Stimulated activated CD4-positive, alpha-beta T cell treated with anti-CD3 and anti-CD28 coated beads, Interleukin-1b, Interleukin-23, amount 100 ng/mL, for 4 hours (primary cell): ENCODE measurements at places on chromosomes 2 and 18.

- no peak for DNase-seq
These were observed 99.6 kb downstream of the ZAP70 start for GRCh38 chr2:97812931-97813330.

DNA sequence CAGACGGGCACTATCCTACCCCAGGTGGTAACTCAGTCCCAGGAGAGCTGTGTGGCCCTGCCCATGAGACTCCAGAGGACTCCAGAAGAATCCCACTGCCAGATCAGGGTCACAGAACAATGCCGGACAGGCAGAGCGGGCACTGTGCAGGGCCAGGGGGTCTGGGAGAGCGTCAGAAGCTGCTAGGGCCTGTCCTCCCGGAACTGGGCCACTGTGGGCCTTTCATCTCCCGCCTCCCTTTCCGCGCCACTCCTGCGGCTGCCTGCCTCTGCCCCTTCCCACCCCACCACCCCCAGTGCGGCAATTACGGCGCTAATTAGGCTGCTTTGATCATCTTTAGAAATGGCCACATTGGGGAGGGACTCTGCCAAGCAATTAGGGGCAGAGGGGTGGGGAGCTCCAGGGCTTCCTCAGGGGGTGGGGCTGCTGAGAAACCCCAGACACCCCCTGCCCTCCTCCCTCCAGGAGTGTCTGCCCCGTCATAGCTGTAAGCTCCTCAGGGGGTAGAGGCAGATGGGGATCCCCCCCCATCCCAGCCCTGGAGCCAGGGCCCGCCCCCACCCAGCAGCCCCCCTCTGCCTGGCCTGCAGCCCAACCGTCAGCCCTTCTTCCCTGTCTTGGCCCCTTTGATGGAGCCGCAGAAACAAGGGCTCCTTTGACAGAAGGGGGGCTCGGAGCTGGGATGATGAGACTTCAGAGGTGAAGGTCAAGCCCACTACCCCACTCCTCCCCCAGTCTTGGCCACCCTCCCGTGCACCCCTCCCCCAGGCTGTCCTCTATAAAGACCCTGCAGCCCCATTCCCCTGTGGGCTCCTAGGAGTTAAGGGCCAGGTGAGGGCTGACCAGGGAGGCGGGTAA, at the start of gene PRSS56:
TSS of gene PRSS56 (plus strand) at position 808 of the 858 bp plus-strand sequence. CDS start 211 bp downstream, outside the sequence.
- DNase-seq = no peak

DNA sequence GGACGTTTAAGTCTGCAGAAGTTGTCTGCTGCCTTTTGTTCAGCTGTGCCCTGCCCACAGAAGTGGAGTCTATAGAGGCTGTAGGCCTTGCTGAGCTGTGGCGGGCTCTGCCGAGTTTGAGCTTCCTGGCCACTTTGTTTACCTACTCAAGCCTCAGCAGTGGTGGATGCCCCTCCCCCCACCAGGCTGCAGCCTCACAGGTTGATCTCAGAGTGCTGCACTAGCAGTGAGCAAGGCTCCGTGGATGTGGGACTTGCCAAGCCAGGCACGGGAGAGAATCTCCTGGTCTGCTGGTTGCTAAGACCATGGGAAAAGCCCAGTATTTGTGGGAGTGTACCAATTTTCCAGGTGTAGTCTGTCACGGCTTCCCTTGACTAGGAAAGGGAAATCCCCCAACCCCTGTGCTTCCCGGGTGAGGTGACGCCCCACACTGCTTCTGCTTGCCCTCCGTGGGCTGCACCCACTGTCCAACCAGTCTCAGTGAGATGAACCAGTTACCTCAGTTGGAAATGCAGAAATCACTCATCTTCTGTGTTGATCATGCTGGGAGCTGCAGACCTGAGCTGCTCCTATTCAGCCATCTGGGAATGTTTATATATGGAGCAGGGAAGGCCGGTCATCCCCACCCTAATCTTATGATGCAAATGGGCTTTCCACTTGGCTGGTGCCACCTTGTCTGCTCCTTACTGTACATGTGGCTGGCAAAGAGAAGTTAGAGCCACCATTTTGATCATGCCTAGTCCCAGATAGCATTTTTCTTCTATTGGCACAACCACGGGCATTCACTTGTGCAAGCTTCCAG, 156.9 kb upstream of the ITGA6 start:
- no peak for DNase-seq

- DNase-seq = no peak
These were observed 157.9 kb upstream of the SCN7A start for GRCh38 chr2:166651991-166652390.

GRCh38 chr18:62832282-62832681, 116.9 kb downstream of the PHLPP1 start:
- no peak for DNase-seq

- DNase-seq = no peak
These were observed 339.0 kb upstream of the MEIS1 start for GRCh38 chr2:66095820-66096345.
